ENCODE measurements at places on chromosomes 12 and 14.
A peak's percentile ranks its signal among the peaks of the same experiment; 100 is the strongest.

- DNase-seq = no peak
Observed at GRCh38 chr14:100679707-100680438, 46.8 kb upstream of the DLK1 start.

DNA sequence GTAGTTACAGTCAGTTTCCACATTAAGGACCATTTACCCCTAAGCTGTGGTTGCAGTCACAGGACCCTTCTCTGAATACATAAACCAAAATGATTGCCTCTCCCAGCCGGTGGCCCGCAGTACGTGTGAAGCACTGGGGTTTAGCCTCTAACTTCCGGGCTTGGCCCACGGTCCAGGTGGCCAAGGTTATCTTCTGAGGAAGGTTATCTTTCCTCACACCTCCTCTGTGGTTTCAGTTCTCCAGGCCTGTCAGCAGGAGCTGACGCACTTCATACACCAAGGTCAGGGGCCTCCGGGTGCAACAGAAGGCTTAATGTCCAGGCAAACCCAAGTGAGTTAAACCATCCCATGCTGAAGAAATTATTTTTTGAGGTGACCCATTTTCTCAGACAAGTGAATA, 291.0 kb upstream of the FKBP4 start:
- DNase-seq = no peak

GRCh38 chr12:109277899-109278762, 31.0 kb downstream of the FOXN4 start:
- DNase-seq = no peak

- peak; percentile 95 for DNase-seq
Observed at GRCh38 chr12:93135286-93136239, 206.5 kb upstream of the EEA1 start.

- DNase-seq = no peak
Observed at GRCh38 chr12:56657416-56658379, 11.9 kb upstream of the ATP5F1B start.

GRCh38 chr12:104562763-104563162, 106.0 kb downstream of the CHST11 start:
- DNase-seq = no peak

DNA sequence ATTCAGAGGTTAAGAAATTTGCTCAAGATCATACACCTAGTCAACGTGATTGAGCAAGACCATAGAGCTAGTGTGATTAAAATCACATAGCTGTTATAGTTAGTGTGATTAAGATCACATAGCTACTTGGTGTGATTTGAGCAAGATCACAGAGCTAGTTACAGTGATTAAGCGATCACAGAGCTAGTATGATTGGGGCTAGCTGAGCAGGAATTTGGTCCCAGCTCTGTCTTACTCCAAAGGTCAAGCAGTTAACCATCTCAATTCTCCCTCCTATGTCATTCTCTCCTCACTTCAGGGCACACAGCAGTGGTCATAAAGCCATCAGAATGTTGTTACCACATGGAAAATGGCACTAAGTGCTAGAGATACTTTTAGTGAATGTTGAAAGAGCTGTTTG, 158.2 kb downstream of the SPTSSA start:
- no peak for DNase-seq

GRCh38 chr12:25162866-25163265, 32.1 kb downstream of the DNAI7 start:
- DNase-seq = no peak

- no peak for DNase-seq
Observed at GRCh38 chr14:40053416-40053815, 621.2 kb upstream of the FBXO33 start.

- DNase-seq = no peak
Observed at GRCh38 chr14:73462815-73463214, 4.5 kb upstream of the NUMB start.

DNA sequence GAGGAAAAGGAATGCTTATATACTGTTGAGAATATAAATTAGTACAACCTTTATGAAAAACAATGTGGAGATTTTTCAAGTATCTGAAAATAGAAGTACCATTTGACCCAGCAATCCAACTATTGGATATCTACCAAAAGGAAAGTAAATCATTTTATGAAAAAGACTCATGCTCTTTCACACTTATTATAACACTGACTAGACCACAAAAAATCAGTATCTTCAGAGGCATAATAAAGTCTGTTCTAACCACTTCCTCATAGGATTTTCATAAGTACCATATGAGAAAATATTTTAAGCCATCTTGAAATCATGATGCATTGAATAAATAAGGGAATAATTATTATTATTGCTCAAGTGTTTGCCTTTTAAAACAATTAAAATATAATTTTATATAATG, 90.8 kb downstream of the SLCO1B1 start:
- no peak for DNase-seq

GRCh38 chr12:75844985-75845384, 186.6 kb downstream of the PHLDA1 start:
- DNase-seq = no peak

GRCh38 chr12:79453820-79454219, 236.9 kb downstream of the PAWR start:
- DNase-seq = no peak

GRCh38 chr12:94157181-94157580, 8.8 kb downstream of the PLXNC1 start:
- DNase-seq = no peak

GRCh38 chr14:31411218-31411727, 9.1 kb downstream of the HEATR5A start:
- DNase-seq = no peak

DNA sequence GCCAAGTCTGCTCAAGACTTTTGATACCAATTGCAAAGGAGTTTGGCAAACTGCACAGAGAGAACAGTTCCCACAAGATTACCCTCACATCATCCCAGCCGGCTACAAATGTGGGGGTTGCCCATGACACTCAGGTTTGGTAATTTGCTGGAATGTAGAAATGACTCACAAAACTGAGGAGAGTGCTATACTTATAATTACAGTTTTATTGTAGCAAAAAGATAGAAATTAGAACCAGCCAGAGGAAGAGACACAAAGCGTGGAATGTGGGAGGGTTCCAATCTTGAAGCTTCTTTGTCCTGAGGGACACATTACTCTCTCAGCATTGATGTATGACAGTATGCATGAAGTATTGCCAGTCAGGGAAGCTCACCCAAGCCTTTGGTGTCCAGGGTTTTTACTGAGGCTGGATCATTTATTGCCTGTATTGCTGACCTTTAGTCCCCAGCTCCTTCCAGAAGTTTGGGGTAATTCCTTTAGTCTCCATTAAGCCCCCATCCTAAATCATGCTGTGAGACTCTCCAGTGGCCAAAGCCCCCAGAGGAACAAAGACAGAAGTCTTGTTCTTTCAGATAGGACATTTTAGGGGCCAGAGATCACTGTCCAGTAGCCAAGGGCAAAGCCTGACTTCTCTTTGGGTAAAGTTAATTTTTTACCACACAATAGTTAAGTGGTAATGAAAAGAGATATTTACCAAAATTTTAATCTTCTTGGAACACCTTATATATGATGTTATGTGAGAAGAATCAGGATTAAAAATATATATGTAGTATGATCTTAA, 9.9 kb downstream of the TBK1 start:
- no peak for DNase-seq

GRCh38 chr12:26989873-26990272, 24.3 kb downstream of the TM7SF3 start:
- DNase-seq = no peak

- DNase-seq = no peak
Observed at GRCh38 chr14:42884100-42884499, 1277.4 kb downstream of the LRFN5 start.

- no peak for DNase-seq
Observed at GRCh38 chr12:64178122-64178521, 44.0 kb downstream of the KICS2 start.

DNA sequence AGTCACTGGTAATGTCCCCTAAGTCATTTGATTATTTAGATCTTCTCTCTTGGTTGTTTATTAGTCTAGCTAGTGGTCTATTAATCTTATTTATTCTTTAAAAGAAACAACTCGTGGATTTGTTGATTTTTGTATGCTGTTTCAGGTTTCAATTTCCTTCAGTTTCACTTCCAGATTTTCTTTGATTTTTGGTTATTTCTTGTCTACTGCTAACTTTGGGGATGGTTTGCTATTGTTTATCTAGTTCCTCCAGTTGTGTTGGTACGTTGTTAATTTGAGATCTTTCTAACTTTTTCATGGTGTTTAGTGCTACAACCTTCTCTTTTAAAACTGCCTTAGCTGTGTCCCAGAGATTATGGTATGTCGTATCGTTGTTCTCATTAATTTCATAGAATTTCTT, 18.5 kb upstream of the CD69 start:
- DNase-seq = no peak

DNA sequence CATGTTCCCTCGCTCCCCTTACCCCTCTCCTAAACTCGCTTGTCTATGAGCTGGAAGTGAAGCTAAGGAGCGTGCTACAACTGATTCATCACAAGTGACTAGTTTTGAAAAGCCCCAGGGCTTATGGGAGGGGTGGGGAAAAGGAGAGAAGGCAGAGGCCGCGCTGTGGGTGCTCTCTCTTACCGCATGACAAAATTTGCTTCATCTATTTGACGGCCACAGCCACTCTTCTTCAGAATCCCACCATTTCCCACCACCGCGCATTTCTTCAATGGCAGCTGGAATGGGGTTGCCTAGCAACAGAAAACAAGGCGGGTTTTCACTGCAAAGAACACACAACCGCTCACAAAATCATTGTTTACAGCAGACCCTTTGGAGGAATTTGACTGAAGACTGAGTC, 79.4 kb downstream of the ST8SIA1 start:
- no peak for DNase-seq

DNA sequence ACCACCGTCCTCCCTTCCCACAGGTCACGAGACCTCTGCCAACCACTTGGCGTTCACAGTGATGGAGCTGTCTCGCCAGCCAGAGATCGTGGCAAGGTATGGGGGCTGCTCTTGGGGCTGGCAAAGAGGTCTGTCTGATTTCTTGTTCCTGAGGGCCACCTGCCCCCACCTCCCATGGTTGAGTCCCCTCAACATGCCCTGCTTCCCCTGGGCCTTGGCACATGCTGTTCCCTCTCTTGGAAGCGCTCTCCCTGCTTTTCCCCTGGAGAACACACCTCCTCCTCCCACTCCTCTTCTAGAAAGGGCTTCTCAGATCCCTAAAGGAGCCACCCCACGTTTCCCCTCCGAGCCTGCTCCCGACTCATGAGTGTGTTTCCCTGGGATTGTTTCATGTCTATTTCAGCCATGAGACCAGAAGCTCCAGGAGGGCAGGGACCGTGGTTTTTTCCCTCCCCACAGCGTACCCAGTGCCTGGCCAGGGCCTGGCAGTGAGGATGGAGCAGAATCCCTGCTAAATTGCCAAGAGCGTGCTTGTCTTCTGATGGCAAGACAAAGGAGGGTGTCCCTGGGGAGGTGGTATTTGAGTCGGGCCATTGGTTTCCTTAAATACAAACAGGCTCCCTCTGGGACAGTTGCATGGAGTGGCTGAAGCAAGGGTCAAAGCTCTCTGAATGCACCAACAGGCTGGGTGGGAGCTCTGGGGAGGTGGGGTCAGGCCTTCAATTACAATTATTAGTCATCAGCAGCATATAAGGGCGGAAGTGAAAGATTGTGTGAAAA, 34.1 kb downstream of the CYP46A1 start:
- DNase-seq = no peak

GRCh38 chr12:113278633-113279032, 56.3 kb downstream of the SLC8B1 start:
- DNase-seq = peak; percentile 55

GRCh38 chr12:50314636-50315312, 31.5 kb upstream of the LIMA1 start:
- DNase-seq = no peak

GRCh38 chr12:128613837-128614590, 209.7 kb downstream of the SLC15A4 start:
- no peak for DNase-seq

DNA sequence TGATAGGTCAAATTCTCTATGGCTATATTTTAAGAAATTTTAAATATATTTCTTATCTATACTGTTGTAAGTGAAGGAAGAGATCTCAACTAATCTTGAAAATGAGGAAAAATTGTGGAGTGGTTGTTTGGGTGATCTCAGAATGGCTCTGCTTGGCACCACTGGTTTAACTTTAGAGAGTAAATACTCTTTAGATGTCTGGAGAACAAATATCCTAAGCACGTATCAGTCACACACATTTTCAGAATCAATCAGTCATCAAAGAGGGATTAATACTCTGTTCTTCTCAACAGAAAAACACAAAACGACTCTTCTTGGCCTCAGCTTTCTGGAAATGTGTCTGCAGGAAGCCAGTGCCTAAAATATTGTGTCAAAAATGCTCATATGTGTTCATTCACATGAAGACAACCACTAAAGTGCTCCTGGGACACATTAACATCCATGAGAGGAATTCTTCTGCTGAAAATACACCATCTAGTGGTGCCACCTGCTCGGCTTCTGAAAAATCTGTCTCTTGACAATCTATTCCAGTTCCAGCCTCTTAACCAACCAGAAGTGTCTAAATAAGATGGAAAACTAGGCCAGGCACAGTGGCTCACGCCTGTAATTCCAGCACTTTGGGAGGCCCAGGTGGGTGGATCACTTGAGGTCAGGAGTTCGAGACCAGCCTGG, 81.1 kb upstream of the CCDC198 start:
- no peak for DNase-seq

GRCh38 chr12:111175396-111176094, 193.3 kb downstream of the PHETA1 start:
- DNase-seq = no peak

Data from NCI-H2029 (cell line).